Urothelium cell line (cell line): ENCODE measurements at places on chromosomes 6 and 20.

DNA sequence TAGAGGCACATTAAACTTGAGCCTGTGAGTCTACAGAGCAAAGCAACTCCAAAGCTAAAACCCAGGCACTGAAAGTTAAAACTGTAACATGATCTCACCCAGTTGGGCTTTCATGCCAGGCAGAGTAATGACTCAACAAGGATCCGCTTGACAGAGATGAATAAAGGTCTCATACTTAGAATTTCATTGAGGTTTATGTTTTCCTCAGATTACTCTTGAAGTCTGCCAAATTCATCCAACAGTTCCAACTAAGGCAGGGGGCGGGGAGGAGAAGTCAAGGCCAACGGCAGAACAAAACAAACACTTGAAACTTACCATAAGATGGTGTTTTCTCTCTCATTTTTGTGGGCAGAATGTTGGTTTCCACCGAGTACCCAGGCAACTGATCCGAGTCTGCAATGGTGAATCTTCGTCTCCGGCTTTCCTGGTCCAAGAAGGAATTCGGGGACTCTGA is 54.0 kb upstream of the IPCEF1 start:
- peak; percentile 81 for DNase-seq

GRCh38 chr6:136673571-136673970 is 118.7 kb downstream of the MAP3K5 start:
- DNase-seq, result no peak

- no peak for DNase-seq
These were observed 341.6 kb downstream of the QKI start for GRCh38 chr6:163756079-163756478.

DNA sequence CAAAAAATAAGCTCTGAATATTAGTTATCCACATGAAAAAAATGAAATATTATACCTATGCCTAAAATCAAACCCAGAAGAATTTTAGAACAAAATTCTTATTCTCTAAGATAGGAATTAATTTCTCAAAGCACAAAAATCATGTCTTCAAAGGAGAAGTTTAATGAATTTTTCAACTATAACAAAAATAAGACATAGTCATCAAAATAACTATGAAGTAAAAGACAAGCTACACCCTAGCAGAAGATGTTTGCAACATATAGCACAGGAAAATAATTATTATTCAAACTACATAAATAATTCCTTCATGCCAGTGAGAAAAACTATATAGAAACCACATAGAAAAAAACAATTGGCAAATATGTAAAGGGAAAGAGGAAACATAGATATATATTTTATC is 1203.6 kb upstream of the GJE1 start:
- no peak for DNase-seq

DNA sequence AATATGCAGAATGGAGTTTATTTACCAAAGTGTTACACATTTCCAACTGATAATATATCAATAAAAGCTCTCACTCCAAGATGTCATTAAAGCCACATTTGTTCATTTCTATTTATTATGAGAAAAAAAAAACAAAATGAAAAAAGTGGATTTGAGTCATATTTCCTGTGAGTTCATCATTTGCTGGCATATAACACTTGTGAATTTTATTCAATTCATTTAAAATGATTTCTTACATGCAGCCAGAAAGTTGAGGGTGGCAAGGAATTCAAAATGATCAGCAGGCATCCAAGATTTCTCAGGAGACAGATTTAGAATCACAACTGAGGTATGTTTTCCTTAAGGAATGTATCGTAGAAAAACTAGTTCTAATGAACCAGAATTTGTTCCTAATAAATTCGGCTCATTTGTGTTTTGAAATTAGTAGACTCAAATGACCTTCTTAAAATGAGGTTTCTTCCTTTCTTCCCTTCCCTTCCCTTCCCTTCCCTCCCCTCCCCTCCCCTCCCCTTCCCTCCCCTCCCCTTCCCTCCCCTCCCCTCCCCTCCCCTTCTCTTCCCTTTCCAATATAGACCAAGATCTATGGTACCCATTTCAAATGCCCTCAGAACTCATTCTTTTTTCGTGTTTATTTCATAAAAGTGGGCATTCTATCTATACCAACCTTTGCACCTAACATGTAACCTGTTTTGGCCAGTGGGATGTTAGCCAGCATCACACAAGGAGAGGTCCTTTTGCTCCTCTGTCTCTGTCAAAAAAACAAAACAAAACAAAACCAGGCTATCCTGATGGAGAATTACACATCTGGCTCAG is 357.9 kb upstream of the TSHZ2 start:
- DNase-seq, result no peak

- no peak for DNase-seq
These were observed 593.5 kb downstream of the MMUT start for GRCh38 chr6:48869595-48869994.

DNA sequence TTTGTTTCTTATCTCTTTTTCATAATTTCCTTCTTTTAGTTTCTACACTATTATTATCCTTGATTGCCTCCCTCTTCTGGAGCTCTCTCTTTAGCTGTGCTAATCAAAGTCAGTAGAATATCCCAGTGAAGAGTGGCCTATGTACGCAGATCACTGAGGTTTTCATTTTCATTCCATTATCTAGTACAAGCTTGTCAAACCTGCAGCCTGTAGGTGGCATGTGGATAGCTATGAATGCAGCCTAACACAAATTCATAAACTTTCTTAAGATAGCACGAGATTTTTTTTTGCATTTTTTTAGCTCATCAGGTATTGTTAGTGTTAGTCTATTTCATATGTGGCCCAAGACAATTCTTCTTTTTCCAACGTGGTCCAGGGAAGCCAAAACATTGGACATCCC is 825.7 kb upstream of the MAP3K7 start:
- no peak for DNase-seq

GRCh38 chr6:116314878-116315277 is 35.1 kb upstream of the TSPYL1 start:
- no peak for DNase-seq

DNA sequence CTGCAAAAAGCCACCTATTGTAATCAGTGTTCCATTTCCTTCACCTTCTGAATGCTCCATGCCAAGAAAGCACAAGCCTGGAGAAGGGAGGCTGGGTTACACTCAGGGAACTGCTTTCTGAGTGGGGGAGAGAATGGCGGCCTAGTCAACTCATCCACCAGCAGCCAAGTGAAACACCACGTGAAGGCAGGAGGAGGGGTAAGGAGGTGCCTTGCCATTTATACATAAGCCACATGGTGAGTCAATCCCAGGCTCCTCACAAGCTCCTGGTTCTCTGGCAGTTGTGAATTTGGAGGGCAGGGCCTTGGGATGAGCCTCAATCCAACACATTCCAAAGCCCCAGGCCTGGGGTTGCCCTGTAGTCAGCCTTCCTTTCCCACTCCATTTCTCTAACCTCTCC is 149.4 kb downstream of the CD24 start:
- DNase-seq, result no peak

- peak; percentile 32 for DNase-seq
These were observed 34.0 kb upstream of the FOXO3 start for GRCh38 chr6:108526739-108527174.

- DNase-seq, result no peak
These were observed 9.5 kb upstream of the SLC17A3 start for GRCh38 chr6:25883536-25883935.

DNA sequence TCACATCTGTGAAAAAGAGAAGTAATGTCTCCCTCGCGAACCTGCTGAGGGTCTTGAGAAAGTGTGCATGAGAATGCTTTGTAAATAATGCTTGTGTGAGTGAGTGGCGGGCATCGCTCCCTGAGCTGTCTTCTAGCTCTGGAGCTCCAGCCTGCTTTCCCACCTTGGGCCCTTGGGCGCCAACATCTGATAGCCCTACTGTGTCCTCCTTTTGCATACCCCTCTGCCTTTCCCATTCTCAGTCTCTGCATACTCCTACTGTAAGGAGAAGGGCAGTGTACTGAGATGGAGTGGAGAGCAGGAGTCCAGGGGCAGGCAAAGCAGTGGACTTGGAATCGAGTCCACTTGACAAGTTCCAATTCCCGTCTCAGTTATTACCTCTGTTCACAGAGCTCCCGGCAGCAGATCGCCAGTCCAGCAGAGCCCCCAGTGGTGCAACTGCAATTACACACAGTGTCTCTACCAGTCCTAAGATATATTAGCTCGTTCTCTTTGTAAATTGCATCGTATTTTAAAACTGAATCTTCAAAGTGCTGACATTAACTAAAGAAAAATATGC is 847 bp upstream of the NCR2 start:
- DNase-seq, result no peak

- no peak for DNase-seq
These were observed 6.3 kb downstream of the PDE10A start for GRCh38 chr6:165656581-165657324.

DNA sequence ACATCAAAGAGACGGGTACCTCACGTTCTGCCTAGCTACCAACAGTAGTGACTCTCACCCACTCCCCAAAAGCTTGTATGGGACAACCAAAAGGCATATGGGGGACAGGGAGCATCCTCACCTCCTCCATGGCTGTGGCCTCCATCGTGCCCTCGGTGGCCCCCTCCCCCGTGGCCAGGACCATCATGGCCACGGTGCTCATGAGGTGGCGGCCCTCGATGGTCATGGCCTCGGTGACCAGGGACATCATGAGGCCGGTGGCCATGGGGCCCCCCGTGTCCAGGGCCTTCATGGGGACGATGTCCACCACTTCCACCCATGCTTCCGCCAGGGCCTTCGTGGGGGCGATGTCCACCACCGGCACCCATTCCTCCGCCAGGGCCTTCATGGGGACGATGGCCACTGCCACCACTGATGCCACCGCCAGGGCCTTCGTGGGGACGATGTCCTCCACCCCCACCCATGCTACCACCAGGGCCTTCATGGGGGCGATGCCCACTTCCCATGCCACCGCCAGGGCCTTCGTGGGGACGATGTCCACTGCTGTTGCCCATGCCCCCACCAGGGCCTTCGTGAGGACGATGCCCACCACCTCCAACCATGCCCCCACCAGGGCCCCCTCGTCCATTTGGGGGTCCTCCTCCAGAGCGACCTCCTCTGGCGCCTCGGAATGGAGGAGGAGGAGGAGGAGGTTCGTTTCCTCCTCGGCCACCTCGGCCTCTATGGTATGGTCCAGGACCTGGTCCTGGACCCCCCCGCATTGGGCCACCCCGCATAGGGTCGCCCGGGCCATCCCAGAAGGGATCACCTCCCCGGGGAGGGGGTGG is 15.0 kb downstream of the PPP1R10 start:
- DNase-seq, result no peak

DNA sequence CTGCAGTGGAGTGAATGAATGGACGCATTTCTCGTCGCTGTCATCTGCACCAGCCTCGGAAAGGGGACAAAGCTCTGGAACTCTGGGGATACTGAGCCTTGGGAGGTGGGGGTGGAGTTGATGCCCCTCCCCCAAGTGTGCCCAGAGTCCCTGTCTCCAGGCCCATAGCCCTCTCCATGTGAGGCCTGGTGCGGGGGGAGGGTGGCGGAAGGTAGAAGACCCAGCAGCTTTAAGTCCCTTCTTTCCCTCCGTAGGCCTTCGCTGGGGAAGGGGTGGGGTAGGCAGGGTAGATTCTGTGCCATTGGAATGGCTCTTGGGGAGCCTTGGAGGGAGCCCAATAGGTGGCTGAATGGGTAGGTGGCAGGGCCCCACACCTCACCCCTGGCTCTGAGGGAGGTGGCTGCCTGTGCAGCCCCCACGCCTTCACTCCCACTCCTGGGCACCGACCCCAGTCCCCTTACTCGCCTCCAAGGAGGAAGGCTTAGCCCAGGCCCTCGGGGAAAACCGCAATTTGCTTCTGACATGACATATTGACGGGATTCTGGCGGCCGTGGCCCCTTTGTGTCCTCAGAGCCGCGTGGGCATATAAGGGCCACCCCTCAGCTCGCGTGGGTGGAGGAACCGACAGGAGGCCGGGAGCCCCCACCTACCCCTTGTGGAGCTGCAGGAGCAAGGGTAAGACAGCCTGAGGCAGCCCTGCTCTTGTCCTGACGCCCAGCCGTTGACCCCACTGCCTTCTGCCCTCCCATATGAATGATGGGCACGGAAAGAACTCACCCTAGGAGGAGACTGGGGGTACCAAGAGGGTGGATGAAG is at the start of gene BPIFB3:
Gene BPIFB3, plus strand, starts transcription at position 613 of the 816 bp plus-strand sequence. CDS start 1,533 bp downstream, outside the sequence.
- DNase-seq, result no peak

- no peak for DNase-seq
These were observed 1.7 kb downstream of the SHLD1 start for GRCh38 chr20:5751856-5752255.

GRCh38 chr20:58630063-58630462 is 21.0 kb upstream of the STX16 start:
- peak; percentile 75 for DNase-seq

DNA sequence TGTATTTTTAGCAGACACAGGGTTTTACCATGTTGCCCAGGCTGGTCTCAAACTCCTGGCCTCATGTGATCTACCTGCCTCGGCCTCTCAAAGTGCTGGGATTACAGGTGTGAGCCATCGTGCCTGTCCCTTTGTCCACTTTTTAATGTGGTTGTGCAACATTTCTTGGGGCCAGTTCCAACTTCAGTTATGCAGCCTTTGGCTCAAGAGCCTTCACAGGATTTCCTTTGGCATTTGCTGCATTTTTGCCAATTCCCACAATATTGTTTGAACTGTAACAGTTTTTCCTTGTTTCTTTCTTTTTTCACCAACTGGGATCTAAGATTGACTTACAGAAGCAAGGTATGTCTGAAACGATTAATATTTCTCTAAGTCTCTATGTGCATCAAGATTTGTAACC is 63.6 kb downstream of the EDN1 start:
- no peak for DNase-seq

DNA sequence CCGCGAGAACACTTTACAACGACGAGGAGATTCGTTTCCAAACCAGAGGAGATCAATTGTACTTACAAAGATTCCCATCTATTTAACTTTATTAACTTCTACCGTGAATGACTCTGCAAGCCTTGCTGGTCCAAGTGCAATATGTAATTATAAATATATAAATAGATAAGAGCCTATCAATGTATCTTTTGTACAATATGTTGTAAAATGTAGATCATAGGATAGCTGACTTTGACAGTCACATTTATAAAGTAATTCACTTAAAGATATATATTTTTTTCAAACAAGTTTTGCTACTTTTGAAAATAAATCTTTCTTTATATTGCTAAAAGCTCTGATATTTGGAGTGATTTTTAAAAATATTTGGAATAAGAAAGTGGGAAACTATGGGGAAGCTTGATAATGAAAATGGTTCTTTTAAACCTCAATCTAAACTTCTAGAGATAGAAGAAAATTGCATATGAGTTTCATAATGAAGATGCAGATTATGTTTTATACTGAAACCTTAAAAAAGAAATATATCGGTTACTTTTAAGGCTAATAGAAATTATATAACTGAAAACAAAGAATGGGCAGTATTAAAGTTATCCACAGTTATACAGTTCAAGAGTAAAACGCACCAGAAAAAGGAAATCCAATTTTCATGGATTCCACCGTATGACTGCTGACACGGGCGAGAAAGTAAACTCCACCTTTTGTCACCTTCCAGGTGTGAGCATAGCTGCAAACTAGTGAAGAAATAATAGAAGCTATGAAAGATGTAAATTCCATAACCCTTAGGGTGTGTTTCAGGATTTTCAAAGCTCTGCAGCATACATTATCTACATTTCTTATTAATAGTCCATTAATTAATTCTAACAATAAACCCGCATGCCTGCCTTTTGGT is 3.3 kb downstream of the TCF21 start:
- DNase-seq, result no peak
